ENCODE measurements at places on chromosomes 7 and 10. TPM values are rescaled to one million over a fixed set of nuclear protein-coding genes. Genes with fewer than 3 reads are reported as not detected.

PCLO gene
- 1.5 TPM for total RNA-seq

OR2F1 gene
- not detected for total RNA-seq

ZNRF2 gene
- total RNA-seq = 23.8 TPM

RTKN2 gene
- total RNA-seq = 9.5 TPM
